ENCODE measurements at places on chromosomes 3 and 15. TPM values are rescaled to one million over a fixed set of nuclear protein-coding genes. Genes with fewer than 3 reads are reported as not detected.

DNA sequence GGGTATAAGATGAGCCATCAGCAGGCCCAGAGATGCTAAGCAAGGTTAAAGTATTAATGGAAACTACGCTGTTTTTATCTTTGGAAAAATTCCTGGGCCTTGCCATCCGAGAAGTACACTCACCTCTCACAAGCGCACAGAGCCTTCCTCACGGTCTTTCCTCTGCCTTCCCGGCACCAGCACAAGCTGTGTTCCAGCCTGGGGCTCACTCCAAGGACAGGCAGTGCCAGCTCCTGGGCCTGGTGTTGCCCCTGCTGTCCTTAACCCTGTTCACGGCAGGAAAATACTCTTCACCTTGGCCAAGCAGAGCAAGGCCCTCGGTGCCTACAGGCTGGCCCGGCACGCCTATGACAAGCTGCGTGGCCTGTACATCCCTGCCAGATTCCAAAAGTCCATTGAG lies 14.3 kb upstream of the RHO start:
- no peak for DNase-seq

DNA sequence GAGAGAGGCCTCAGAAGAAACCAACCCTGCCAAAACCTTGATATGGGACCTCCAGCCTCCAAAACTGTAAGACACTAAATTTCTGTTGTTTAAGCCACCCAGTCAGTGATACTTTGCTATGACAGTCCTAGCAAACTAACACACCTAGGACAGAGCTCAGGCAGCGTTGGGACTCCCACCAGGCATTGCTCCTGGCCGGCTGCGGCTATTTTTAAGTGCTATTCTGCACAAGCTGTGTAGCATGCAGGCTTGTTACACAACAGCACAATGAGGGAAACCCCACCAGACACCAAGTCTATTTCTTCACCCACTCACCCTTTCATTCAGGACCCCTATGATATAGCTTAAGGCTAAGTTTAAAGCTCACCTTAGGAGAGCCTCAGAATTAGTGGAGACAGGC lies 47.0 kb upstream of the GNB5 start:
- DNase-seq: no peak

DNA sequence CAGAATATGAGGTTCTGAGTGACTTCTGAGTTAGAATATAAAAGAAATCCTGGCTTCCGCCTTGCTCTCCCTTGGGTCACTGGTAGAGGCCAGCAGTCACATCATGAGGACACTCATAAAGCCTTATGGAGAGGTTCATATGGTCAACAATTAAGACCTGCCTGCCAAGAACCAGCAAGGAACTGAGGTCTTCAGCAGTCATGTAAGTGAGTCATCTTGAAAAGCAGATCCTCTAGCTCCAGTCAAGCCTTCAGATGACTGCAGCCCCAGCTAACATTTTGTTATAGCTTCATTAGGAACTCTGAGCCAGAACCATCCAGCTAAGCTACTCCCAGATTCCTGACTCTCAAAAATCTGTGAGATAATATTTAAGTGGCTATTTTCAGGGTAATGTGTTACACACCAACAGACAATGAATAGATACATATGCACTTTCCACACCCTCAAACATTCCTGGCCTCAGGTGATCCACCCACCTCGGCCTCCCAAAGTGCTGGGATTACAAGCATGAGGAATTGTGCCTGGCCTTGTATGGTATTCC lies 447.2 kb downstream of the SHQ1 start:
- no peak for DNase-seq

DNA sequence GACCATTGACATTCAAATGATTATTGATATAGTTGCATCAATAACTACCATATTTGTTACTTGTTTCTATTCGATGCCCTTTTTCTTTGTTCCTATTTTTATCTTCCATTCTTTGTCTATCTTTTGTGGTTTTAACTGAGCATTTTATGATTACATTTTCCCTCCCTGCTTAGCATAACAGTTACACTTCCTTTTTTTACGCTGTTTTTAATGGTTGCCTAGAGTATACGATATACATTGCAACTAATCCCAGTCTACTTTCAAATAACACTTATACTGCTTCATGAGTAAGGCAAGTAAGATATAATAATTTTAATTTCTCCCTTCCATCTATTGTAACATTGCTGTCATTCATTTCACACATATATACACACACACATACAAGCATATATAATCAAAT lies 26.3 kb downstream of the COL6A6 start:
- DNase-seq: no peak

DNA sequence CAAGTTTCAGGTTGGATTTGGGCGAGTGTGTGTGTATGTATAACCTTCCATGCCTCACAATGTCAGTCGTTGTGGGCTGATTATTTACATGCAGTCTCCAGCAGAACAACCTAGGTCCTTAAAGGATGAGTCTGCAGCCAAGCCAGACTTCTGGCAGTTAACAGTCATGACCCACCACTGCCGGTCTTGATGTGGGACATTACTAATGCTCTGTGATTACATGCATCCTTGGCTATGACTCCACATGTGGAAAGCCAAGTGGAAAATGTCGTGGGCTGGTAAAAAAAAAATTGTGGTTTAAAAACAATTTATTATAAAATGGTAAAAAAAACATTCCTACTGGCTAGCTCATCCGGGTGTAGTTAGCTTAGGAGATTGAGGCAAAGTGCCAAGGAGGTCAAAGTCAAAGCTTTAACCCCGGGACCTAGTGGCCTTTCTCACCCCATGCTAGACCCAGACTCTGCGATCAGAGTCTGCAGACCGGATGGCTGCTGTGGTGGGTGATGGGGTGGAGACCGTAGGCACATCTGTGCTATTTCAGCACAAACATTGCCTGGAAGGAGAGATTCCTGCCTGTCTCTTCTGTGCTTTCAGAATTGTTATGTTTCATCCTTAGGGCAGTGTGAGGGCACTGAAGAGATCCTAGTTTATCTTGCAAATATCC lies 6.8 kb downstream of the RARRES1 start:
- peak; percentile 97 for DNase-seq

GRCh38 chr15:69513450-69513960 lies 60.9 kb downstream of the RPLP1 start:
- no peak for DNase-seq

UROC1 gene
- not detected for total RNA-seq

DBR1 gene
- 31.9 TPM for total RNA-seq

CCR9 gene
- not detected for total RNA-seq

- DNase-seq: no peak
Measured at GRCh38 chr3:71121429-71122167, 461.9 kb downstream of the FOXP1 start.

DNA sequence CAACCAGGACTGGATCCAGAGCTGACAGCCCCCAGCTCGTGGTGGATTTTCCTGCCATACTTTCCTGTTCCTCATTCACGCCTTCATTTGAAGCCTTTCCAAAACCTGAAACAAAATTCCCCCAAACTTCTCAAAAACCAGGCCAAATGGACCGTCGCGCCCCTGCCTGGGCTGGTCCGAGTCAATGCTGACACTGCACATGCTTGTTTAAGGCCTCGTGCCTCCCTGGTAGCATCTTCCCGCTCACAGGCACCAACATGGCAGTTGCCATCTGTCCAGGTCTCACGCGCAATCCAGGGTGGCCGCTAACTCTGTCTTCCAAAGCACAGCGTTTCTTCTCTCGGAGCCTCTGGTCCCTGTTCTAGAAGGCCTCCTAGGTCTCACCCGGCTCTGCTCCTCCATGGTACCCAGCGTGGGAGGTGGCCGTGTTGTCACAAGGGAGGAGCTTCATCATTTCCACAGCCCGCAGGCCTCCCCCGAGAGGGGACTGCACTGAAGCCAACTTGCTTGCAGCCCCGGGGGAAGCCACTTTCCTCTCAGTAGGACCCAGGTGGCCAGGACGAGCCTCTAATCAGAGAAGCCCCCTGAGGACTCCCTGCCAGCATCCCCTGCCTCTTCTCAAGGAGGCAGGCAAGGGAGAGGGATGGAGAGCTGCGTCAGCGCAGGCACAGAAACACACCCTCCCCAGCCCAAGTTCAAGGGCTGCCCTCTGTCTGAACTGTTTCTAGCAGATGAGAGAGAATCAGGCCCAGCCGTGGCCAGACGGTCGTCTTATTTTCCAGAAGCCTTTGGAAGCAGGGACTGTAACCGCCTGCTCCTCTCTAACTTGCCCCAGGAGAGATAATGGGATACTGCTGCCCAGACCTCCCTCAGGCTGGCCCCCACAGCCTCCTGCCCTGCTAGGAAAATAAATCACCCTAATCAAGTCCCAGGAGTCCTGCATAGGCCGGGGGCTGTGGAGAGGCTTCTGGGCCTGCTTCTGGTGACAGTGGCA lies 152.8 kb upstream of the TLE3 start:
- DNase-seq: no peak

FETUB gene
- not detected for total RNA-seq

GRCh38 chr3:165523801-165524200 lies 313.4 kb downstream of the BCHE start:
- DNase-seq: no peak

DNA sequence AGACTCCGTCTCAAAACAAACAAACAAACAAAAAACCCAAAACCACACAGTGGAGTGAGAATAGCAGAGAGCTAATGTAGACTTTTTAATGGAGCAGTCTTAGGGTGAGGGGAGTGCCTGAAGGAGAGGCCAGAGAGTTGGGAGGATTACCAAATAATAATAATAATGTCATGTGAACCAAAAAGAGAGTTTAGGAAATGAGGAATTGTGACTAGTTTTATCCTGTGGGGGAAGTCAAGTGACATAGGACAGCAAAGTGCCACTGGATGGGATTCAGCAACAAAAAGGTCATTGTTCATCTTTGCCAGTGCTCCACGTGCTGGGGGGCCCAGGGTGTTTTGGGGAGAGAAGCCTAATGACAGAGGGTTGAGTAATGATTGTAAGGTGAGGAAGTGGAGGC lies 12.9 kb downstream of the GPR87 start:
- no peak for DNase-seq

DNA sequence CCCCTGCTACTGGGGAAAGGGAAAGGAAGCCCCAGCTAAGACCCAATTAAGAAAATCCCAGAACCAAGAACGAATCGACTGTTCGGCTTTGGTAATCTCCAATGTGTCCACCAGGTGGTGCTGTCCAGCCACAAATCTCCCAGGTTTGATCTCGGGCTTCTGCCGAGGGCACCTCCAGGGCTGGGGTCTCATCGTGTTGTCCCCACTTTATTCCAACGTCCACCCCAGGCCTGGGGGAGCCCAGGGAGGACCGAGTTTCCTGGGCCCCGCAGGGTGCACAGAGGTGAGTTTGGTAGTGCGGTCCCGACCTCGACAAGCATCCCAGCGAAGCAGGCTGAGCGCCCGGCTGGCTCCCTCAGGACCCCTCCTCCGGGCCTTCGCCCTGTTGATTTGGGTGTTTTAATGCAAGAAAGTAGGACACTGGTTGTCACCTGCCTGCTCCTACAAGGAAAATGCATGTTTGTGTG lies 185.1 kb downstream of the GOLGA6L6 start:
- no peak for DNase-seq

TNIK gene
- 5.5 TPM for total RNA-seq

DNA sequence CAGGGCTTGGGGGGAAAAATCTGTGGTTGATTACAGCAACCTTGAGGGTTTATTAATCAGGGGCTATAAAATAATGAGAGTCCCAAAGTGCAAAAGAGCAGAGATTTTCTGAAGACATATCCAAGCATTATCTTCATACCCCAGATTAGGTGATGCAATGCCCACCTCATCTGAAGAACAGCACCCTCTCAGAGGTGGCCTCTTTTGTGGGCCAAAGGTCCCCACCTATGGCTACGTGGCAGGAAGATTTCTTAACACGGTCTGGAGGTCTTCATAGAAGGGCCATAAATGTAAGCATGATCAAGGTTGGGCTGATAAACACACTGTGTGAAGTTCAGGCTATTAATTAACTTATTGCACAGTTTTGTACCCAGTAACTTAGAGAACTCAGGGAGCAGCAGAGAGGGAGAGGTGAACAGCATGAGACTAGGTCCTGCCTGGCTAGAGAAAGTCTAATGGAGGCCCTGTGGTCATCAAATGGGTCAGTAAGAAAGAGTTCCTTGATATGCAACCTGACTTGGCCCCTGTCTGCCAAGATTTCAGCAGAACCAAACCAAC lies 29.6 kb upstream of the RBP2 start:
- no peak for DNase-seq

GRCh38 chr15:64634576-64635498 lies 140.6 kb downstream of the RBPMS2 start:
- DNase-seq: no peak

DNA sequence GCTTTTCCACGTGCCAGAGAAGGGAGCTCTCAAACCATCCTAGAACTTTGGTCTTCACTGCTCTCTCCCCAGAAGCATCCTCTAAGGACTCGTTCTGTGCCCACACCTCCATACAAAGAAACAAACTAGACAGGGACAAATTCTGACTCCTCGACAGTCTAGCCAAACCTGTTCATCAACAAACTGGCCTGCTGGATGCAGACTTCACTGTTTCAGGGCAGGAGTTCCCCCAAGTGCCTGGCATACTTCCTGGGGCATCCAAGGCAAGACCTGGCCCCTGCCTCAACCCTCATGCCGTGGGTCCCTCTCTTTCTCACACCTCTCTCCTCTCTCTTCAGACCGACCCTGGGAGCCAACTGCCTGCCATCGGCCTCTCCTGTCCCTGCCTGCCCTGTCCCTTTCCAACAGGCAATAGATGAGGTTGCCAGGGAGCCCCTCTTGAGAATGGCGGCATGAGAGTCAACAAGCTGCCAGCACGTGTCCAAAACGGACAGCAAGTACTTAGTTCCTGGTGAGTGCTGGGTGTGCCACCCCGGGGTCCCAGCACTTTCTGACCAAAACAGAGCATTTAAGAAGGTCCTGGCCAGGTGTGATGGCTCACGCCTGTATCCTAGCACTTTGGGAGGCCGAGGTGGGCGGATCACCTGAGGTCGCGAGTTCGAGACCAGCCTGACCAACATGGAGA lies 79.1 kb upstream of the HES1 start:
- no peak for DNase-seq

THSD4 gene
- total RNA-seq: 1.2 TPM

- DNase-seq: no peak
Measured at GRCh38 chr3:133775835-133776234, 29.6 kb downstream of the TF start.

ARGFX gene
- total RNA-seq: not detected

- DNase-seq: no peak
Measured at GRCh38 chr15:48899793-48900192, 21.9 kb downstream of the EID1 start.

DNA sequence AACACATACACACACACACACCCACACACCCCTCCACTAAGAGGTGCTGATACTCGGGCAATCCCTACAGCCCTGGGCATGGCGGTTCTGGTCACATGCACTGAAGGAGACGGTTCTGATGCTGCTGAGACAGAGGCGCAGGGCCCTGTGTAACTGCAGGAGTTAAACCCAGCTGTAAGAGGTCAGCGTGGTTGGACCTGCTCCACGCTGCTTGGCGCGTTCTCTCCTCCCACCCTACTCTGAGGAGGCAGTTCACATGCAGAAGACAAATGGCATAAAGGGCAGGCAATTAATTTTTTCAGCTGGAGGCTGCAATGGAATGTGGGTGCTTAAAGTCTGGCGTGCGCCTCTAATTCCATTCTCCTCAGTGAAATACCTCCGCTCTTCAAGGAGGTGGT lies 35.2 kb downstream of the GRK7 start:
- DNase-seq: no peak

GRCh38 chr15:74240002-74240568 lies 4.0 kb downstream of the CCDC33 start:
- peak; percentile 99 for DNase-seq

Measured in H4 (cell line).